ENCODE measurements at places on chromosomes 3 and 15. TPM values are rescaled to one million over a fixed set of nuclear protein-coding genes. Genes with fewer than 3 reads are reported as not detected.

GRCh38 chr15:81572190-81572589, 198.2 kb upstream of the TMC3 start:
- H3K27me3 ChIP-seq, result peaks cover 4% of the 10 kb centered on the region
- H3K27ac ChIP-seq, result no peak overlapping the region
- no peak overlapping the region for H3K4me3 ChIP-seq
- no peak for DNase-seq
- no peaks in the 10 kb centered on the region for H3K36me3 ChIP-seq

GRCh38 chr3:112685420-112685819, 44.5 kb upstream of the CCDC80 start:
- H3K27me3 ChIP-seq, result peaks cover 16% of the 10 kb centered on the region
- H3K27ac ChIP-seq, result no peak overlapping the region
- H3K4me1 ChIP-seq, result peaks cover 16% of the 10 kb centered on the region
- H3K36me3 ChIP-seq, result no peaks in the 10 kb centered on the region
- no peak overlapping the region for H3K4me3 ChIP-seq

DNA sequence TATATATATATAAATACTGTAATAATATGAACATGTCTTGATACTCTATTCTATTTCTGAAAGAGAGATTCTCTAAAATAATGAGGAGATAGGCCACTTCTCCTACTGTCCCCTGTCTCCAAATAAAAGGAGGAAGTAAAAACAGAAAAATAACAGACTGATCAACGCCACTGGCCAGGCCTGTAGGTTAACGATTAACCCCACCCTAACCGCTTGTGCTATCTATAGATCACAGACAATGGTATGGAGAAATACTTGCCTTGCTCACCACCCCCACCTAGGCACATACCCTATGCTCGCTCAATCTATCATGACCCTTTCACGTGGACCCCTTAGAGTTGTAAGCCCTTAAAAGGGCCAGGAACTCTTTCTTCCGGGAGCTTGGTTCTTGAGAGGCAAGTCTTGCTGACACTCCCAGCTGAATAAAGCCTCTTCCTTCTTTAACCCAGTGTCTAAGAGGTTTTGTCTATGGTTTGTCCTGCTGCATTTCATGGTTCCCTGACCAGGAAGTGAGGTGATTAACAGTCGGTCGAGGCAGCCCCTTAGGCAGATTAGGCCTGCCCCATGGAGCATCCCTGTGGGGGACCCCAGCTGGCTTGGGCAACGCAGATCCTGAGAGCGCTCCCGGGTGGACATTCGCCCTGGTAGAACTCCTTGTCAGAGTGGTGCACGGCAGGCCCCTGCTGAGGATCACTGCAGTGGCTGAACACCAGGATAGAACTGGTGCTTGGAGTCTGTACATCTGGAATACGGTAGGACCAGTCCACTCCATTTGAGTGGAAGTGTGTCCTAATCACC, 521.8 kb upstream of the CNTN3 start:
- DNase-seq, result no peak
- H3K27me3 ChIP-seq, result no peaks in the 10 kb centered on the region
- no peak overlapping the region for H3K27ac ChIP-seq
- no peaks in the 10 kb centered on the region for H3K36me3 ChIP-seq
- H3K4me1 ChIP-seq, result no peaks in the 10 kb centered on the region
- H3K4me3 ChIP-seq, result no peak overlapping the region

DNA sequence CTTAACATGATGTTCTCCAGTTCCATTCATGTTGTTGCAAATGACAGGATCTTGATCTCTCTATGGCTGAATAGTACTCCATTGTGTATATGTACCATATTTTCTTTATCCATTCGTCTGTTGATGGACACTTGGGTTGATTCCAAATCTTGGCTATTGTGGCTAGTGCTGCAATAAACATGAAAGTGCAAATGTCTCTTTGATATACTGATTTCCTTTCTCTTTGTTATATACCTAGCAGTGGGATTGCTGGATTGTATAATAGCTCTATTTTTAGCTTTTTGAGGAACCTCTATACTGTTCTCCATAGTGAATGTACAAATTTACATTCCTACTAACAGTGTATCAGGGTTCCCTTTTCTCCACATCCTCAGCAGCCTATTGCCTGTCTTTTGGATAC, 5.9 kb upstream of the RBP2 start:
- no peak overlapping the region for H3K4me3 ChIP-seq
- H3K27ac ChIP-seq, result no peak overlapping the region
- no peak for DNase-seq

DNA sequence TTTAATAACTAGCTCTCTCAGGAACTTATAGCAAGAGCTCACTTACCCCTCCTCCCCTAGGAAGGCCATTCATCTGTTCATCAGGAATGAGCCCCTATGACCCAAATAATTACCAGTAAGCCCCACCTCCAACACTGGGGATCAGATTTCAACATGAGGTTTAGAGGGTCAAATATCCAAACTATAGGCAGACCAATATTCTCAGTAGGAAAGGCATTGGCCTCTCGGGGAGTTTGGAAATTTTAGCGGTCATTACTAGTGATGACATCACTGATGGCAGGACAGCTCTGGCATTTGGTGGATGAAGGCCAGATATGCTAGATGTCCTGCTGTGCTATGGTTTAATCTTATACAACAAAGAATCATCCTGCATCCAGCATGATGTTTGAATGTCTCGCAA, 15.2 kb upstream of the CD47 start:
- no peak for DNase-seq
- no peak overlapping the region for H3K4me3 ChIP-seq
- no peaks in the 10 kb centered on the region for H3K27me3 ChIP-seq
- no peaks in the 10 kb centered on the region for H3K36me3 ChIP-seq

DNA sequence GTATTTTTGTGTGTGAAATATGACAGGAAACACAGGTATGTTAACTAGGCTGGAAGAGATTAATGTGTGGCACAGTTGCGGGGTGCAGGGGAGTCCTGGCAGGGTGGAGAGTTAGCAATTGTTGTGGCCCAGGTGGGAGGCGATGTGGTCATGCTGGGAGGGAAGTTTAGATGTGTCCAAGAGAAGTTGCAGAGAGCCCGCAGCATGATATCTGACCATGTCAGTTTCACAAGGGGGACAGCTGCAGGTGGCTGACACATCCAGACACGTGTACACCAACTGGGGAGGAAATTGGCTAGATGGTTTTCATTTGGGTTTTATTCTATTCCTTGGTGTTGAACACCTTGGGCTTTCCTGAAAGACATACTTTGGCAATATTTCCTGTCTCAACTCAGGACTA, 172.8 kb upstream of the RGMA start:
- no peaks in the 10 kb centered on the region for H3K36me3 ChIP-seq
- peaks cover 3% of the 10 kb centered on the region for H3K27me3 ChIP-seq
- H3K27ac ChIP-seq, result no peak overlapping the region
- H3K4me3 ChIP-seq, result no peak overlapping the region
- DNase-seq, result no peak

DNA sequence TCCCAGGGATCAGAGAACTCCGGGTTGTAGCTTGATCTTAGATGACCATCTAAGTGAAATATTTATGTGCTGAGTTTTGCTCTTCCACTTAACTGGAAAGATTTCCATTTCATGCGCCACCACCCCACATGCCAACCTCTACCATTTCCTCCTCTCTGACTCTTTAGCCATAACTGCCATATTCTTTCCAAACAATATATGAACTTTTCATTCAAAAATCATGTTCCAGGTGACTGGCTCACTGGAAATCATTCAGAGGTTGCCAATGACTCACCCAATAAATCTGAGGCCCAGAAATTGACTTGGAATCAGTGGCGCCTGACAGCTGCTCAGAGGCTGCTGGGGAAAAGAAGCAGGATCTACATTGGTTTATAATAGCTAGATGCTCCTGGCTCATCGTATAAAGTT, 31.6 kb upstream of the FAM174B start:
- peaks cover 6% of the 10 kb centered on the region for H3K27me3 ChIP-seq
- no peaks in the 10 kb centered on the region for H3K36me3 ChIP-seq
- no peak for DNase-seq
- no peak overlapping the region for H3K27ac ChIP-seq
- no peak overlapping the region for H3K4me3 ChIP-seq

GRCh38 chr3:37932505-37932904, 58.1 kb upstream of the VILL start:
- no peaks in the 10 kb centered on the region for H3K36me3 ChIP-seq
- no peak overlapping the region for H3K27ac ChIP-seq
- peaks cover 11% of the 10 kb centered on the region for H3K27me3 ChIP-seq
- no peaks in the 10 kb centered on the region for H3K4me1 ChIP-seq

DNA sequence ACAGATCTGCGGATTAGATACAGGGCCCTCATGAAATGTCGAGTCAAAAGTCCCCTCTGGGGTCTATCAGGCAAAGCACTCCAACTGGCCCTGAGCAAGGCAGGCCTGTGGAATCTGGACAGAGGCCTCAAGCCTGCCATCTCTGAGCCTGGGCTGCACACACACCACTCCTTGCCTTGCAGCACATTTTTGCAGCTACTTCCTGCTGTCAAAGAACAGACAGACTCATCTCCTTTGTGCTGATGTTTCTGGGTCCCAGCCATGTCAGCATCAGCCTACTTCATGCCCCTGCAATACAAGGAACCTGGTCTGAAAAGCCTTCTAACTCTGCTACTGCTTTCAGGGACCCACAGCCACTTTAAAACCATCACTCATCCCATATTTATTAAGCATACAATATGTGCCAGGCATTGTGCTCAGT, 60.6 kb upstream of the IL12A start:
- H3K27ac ChIP-seq, result no peak overlapping the region
- H3K4me1 ChIP-seq, result peaks cover 4% of the 10 kb centered on the region
- DNase-seq, result no peak

Gene ALPK3
- total RNA-seq, result 0.24 TPM

Gene THAP10
- total RNA-seq, result not detected

Gene IFT80
- total RNA-seq, result 27.5 TPM

Gene HCLS1
- total RNA-seq, result 280 TPM

Data from activated CD8-positive, alpha-beta T cell treated with anti-CD3 and anti-CD28 coated beads, Interleukin-2, amount 10 ng/mL, durations not matched to agents 7 days and 5 days (primary cell).